ENCODE measurements at places on chromosomes 2 and 18. TPM values are rescaled to one million over a fixed set of nuclear protein-coding genes. Genes with fewer than 3 reads are reported as not detected.

The APLF gene
- total RNA-seq = 10.4 TPM

DNA sequence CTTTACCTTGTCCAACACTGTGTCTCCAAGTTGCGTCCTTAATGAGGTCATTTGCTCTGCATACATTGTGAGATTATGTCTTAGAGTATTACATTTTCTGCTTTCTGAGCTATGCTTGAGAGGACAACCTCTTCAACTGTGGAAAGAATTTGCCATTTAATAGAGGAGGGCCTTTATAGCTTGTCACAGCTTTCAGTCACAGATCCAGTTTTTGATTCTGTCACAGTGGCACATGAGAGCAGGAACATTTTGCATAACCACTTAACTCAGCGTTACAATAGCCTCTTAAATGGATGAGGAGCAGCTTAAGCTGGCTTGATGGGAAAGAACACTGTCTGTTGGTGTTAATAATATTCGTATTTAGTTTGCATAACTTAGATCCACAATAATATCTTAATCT is 63.0 kb downstream of the RHBDD1 start:
- no peak overlapping the region for H3K27ac ChIP-seq
- DNase-seq = no peak
- no peak overlapping the region for H3K4me3 ChIP-seq
- H3K4me1 ChIP-seq = peaks cover 16% of the 10 kb centered on the region
- H3K27me3 ChIP-seq = no peaks in the 10 kb centered on the region

The DSG2 gene
- total RNA-seq = 3.6 TPM

The MEP1B gene
- total RNA-seq = not detected

All from esophagus muscularis mucosa (tissue), 4 donors.